ENCODE measurements at places on chromosomes 2 and 18.

- no peak for DNase-seq
Measured at GRCh38 chr2:24771764-24772586, 21.2 kb downstream of the PTRHD1 start.

DNA sequence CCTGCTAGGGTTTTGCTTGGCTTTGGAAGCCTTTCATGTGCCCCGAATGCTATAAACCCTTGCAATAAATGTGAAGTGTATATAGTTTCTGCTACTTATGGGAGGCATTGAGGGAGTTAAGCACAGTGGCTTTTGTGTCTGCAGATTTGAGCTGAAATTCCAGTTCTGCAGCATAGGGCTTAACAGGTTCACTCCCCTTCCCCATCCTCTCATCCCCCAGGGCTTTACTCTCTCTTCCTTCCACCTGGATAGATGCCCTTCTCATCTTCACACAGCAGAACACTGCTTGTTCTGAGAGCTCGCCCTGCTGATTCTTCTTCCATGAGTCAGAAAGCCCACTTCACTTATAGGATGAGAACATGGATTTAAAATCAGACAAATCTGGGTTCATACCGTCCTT is 37.2 kb downstream of the SOX11 start:
- DNase-seq = no peak

DNA sequence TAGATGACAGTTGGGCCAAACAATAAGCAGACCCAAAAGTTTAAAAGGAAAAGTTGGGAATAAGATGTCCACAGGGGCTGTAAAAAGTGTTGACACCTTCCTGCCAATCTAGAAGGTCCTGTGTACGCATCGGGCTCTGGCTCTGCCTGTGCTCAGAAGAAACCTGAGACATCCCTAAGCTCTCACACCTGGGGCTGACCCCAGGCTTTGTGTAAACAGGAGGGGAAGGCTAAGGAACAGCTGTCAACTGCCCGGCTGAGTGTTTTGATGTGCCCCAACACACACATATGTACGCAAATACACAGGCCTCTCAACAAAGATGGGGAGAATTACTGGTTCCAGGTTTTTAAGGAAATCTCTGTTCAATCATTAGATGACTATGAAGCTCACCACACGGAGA is 59.5 kb downstream of the TMEM131 start:
- DNase-seq = no peak

DNA sequence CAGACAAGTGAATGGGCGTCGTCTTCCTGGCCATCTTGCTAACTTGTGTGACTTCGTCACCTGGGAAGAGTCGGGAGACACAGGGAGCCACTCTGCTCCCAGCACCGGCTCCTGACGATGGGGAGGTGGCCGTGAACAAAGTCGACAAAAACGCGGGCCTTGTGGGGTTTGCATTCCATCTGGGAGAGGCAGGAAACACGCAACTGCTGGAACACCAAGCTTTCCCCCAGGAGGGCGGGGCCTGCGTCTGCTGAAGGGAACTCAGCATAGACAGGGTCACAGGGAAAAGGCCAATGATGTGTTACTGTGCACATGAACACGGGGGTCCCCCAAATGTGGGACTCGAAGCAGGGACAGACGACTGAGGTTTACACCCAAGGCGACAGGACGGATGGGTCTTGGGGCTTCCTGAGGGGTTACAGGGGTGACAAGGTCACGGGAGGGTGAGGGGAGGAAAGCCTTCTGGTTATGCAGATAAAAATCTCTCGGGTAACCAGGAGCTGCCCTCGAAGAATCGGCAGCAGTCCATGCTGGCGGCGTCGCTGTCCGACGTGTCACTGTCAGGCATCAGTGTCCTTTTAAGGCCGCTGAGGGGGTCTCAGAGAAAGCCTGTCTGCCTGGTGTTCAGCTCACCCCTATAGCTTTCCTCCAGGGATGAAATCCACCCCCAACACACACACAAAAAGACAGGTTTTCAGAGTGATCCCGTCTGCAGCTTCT is 28.2 kb upstream of the PRLH start:
- no peak for DNase-seq

GRCh38 chr2:239433777-239434403 is 33.1 kb upstream of the HDAC4 start:
- DNase-seq = no peak

- DNase-seq = no peak
Measured at GRCh38 chr2:177335917-177336450, 56.6 kb upstream of the AGPS start.

- no peak for DNase-seq
Measured at GRCh38 chr2:14881651-14882327, 249.3 kb downstream of the LRATD1 start.

DNA sequence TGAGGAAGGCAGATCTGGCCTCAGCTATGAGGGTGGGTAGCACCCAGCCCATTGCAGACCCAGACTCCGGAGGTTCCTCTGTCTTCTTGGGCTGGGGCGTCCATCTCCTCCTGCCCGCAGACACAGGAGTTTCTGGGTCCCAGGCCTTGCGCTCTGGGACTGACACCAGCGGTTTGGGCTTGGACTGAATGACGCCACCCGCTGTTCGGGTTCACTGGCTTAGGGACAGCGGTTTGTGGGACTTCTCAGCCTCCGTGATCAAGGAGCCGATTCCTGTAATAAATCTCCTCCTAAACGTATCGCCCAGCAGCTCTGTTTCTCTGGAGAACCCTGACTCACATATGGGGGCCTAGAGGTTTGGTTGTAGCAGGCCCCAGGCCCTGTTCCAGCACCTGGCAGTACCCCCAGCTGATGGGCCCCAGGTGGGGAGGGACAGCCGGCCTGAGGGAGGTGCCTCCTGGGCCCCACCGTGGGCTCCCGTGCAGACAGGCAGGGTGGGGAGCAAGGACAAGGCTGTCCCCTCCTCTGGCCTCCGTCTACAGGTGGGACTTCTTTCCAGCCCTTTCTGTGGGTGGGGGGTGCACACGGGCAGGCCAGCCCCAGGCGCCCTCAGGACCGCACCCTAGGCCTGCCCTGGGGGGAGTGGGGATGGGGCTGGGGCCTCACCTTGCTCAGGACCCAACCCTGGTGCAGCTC is 4.5 kb upstream of the AQP12A start:
- DNase-seq = no peak

GRCh38 chr2:149561309-149561926 is 26.2 kb downstream of the MMADHC start:
- DNase-seq = no peak

- DNase-seq = no peak
Measured at GRCh38 chr2:62570861-62571698, 65.1 kb upstream of the TMEM17 start.

DNA sequence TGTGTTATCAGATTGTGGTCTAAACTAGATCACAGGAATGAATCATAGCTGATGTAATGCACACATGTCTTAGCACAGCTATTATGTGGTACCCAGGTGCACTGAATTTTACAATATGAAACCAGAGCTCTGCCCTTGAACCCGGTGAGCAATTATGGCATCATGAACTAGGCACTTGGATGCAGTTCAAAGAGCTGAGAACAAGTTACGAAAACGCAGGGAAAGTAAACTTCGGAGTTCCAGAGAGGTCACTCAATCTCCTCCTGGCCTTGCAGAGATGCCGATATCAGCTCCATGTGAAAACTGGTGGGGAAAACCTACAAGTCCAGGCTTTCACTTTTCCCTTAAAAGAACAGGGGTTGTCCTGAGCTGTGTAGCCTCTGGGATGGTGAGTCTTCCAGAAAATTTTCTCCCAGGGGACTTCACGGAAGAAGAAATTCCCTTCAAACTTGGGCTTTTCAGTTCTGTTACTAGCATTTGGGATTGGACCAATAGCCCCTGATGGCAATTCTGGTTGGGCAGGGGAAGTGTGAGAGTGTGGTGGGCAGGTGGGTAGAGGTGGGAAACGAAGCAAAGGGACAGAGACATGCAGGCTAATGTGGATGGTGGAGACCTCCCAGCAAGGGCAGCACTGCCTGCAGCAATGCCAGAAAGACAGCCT is 71.1 kb upstream of the SH3BP4 start:
- DNase-seq = no peak

DNA sequence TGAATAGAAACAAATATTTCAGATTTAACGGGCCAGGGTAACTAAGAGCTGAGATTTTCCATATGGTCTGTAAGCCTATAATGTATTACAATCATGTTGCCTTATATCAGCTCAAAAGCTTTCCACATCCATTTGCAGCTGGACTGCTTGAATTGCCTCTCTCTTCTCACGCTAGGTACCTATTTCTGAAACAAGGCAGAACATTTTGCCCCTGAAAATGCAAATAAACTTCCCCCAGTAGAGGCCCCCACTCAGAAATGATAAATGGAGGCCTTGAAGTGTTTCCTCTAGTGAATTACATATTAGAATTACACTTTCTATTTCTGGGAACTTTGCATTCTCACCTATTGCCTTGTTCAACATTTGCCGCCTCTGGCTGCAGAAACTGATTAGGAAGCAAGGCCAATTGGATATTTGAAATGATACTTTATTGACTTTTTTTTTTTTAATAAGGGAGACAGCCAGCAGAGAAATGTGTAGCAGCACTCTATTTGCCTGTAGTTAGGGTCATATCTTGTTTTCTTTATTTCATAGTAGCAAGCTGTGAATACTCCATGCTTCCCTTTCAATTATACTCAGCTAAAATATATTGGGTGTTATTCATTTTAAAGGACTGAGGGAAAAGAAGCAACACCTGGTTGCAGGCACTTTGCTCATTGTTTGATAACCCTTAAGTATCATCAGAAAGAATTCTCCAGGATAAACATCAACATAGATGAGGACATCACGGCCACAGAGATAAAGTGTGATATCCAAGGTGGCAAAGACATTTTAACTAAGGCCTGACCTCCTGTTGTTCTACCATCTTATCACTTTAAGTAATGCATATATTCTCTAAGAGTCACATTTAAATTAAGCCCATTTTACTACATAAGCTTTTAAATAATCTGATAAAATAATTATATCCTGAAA is 505.5 kb downstream of the LRRTM4 start:
- no peak for DNase-seq

DNA sequence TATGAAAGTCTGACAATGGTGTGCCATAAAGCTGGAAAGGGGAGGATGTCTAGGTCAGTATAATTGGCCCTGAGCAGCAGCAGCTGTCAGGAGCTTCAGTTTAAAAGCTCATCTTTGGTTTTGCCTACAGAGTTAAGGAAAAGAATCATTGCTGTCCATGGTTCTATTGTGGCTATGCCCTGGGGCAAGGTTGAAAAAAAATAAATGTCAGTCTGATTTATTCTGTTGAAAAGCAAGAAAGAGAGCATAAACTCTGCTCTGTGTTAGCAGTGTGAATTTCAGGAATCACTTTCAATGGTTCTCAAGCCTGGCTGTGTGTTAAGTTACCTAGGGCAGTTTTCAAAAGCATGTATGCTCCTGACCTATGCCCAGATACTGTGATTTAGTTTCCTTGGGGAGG is 446.7 kb downstream of the SETBP1 start:
- DNase-seq = no peak

DNA sequence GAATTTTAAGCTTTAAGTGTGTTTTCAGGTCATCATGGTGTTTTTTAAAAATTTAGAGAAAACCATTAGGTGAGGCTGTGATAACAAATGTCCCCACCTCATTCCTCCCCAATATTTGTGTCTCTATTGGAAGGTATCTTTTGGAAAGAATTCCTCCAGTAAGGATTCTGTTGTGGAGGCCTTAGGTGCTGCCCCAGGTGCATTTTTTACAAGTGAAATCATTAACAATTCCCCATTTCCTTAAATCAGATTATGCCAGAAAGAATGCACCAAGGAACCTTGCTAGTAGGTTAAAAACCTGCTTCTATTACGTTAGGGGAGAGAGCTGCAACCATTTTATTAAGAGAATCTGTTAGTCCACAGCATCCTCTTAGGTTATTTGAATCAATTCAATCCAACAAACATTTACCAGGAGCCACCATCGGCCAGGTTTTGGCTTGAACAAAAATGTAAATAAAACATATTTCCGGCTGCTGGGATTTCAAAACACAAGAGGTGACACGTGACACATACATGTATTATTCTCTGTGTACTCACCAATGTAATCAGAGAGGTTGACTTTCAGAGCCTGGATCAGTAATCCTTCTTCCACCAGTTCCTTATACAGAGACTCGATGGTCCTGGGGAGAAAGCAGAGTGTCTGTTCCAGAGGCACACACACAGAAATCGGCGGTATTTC is 112.5 kb upstream of the ASB18 start:
- no peak for DNase-seq

DNA sequence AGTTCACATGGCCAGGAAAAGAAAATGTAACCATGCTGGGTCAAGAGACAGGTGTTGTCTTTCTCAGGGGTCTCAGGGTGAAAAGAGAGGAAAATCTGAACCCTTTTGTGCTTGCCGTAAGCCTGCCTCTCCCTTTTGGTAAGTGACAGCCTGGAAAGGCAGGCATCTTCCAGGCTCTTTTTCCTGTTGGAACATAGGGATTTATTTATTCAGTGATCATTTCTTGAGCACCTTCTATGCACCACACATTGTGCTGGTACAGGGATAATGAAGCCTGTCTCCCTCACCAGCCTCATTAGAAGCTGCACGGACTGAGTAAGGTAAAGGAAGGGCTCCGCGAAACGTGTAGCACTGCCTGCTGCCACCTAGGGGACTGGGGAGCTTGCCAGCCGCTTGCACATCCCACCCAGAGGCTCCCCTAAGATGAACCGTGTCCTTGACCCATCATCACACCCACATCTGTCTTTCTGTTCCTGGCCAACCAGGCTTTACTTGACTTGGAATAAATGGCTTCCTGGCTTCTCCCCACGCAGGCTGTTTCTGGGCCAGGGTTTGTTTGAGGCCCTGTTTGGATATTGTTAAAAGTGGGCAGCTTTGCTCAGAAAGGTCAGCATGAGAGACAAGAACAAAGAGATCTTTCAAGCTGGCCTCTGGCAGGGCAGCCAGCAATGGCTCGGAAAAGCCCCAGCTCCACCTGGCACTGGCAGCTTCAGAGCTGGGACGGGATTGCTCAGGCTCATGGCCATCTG is 73.3 kb upstream of the MCFD2 start:
- no peak for DNase-seq

DNA sequence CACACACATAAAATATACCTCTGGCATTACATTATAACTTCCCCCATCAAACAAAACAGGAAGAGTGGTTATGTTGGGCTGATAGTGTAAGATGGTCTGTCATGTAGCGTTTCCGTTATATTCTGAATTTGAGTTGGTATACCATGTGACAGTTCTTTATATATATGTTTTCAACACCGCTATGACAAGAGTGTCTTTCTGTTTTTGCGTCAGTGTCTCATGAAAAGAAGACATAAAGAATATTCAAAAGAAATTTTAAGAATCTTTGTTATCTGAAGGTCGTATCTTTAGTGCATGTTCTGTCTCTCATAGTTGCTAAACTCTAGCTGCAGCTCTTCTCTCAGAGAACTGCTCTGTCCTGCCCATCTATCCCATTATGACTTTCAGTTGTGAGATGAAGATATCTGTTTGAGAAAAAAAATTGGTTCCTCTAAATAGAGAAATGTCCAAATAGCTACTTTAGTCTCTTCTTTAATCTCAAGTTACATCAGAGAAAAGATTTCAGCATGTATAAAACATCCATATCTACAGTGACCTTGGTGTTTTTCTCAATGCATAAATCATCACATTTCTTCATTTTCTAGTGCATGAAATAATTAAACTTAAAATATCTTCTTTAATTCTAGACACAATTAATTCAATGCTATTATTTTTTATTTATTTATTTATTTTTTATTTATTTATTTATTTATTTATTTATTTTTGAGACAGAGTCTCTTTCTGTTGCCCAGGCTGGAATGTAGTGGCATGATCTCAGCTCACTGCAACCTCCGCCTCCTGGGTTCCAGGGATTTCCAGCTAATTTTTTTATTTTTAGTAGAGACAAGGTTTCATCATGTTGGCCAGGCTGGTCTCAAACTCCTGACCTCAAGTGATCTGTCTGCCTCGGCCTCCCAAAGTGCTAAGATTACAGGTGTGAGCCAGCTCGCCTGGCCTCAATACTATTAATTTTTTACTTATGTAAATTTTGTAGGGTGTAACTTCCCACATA is 24.3 kb upstream of the PSME4 start:
- no peak for DNase-seq

All from stimulated activated CD4-positive, alpha-beta T cell treated with anti-CD3 and anti-CD28 coated beads, Interleukin-1b, Interleukin-23, amount 100 ng/mL, for 1 hour (primary cell).